WTC11 (cell line): ENCODE measurements at places on chromosomes 2 and 18. TPM values are rescaled to one million over a fixed set of nuclear protein-coding genes. Genes with fewer than 3 reads are reported as not detected.

DNA sequence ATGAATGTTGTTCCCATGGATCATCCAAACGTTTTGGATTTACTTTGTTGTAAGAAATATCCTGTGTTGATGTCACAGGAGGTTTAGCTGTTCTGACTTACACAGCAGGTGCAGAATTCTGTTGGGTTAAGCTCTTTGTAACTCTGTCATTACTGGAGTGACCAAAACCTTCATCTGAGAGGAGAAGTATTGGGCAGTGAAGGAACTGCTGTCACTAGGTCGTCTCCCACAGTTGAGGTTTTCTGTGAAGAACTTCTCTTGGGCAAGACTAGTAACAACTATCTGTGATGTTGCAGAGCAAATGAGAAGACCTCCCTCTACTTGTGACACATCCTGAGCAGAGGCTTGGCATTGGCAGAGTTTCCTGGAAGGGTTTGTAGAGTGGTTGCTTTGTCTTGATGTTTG lies 2.9 kb downstream of the SPTBN1 start:
- no peak for DNase-seq

- DNase-seq: no peak
Observed at GRCh38 chr2:191923652-191923997, 76.7 kb upstream of the CAVIN2 start.

- no peak for DNase-seq
Observed at GRCh38 chr2:152598975-152599759, 118.1 kb downstream of the PRPF40A start.

Gene COL4A4
- 1.9 to 3.1 TPM (median 1.9 TPM) in 3 replicates for total RNA-seq

Gene OXER1
- total RNA-seq: 2.6 to 2.7 TPM (median 2.7 TPM) in 3 replicates

Gene CYTIP
- total RNA-seq: 0.66 to 1.2 TPM (median 0.89 TPM) in 3 replicates

Gene CDH19
- total RNA-seq: 0.07 to 0.14 TPM in 2 of 3 replicates, not detected in the other

- no peak for DNase-seq
Observed at GRCh38 chr18:30763902-30764350, 278.6 kb downstream of the DSC3 start.

Gene TMEM18
- 23.9 to 27.4 TPM (median 24.0 TPM) in 3 replicates for total RNA-seq

DNA sequence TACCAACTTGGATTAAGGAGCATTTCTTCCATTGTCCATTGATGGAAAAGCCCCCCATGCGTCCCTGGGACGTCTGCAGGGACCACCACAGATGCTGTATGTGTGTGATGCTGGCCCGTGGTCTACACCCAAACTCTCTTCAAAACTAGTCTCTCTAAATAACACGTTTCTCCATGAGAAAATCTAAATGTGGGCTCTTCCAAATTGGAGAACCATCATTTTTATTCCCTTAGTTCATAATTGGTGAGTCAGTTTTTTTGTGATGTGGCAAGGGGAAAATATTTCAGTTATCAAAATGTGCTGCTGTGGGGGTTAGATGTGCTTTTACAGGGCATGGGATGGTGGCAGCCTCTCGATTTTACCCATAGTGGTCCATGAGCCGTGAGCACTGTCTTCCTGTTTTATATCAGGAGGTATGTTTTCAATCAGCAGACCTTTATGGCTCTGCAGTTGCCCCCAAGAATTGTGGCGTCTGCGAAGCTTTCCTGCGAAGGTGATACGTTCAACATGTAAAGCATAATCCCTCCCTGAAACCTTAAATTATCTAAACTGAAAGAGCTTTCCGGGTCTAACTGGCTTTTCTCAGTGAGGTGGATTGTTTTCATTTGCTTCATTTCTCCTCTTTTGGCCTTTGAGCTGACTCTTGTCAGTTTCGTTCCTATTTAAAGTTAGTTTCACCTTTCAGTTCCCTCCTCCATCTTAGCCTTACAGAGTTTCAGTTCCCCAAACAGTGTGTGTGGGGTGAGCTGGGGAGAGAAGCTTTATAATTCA lies 78.4 kb downstream of the SETBP1 start:
- DNase-seq: no peak

Gene VAMP5
- 6.3 to 7.4 TPM (median 7.0 TPM) in 3 replicates for total RNA-seq

Gene AQP12A
- not detected in 3 replicates for total RNA-seq

GRCh38 chr18:4016391-4017049 lies 438.6 kb downstream of the DLGAP1 start:
- DNase-seq: no peak

Gene RNF152
- 2.6 to 3.7 TPM (median 2.8 TPM) in 3 replicates for total RNA-seq

GRCh38 chr2:218317303-218317630 lies 25.0 kb upstream of the TMBIM1 start:
- no peak for DNase-seq

DNA sequence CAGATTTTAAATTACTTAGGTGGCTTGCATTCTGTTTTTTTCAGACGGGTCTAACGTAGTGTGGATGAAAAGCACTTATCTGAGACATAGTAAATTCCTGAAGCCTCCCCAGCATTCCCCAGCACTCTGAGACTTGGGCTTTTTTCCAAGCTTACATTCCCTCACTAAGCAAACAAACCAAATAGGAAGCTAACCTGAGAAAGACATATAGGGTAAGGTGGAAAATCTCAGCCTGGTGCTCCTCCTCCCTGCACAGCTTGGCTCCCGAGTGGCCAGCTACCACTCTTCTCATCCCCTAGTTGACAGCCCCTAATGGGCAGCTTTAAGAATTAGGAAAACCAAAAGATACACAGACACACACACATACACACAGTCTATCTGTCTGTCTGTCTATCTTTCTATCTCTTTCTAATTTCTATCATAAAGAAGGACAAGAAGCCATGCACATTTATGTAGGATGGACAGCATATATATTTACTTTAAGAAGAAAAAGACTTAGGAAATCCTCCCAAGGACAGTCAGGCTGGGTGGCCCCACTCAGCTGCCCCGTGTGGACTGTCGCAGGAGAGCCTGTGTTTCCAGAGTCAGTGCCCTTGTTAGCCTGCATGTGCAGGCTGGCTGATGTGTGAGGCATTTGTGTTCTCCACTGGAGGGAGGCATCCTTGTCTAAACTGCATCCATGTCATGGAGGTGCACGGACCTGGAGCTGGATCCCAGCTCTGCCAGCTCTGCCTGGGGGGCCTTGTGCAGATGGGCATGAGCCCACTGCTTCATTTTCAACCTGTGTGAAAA lies 8.2 kb downstream of the CNNM3 start:
- no peak for DNase-seq

- DNase-seq: no peak
Observed at GRCh38 chr18:56575819-56576663, 62.4 kb downstream of the TXNL1 start.

Gene MAPK4
- total RNA-seq: 3.0 to 4.2 TPM (median 3.3 TPM) in 3 replicates

Gene RTP5
- total RNA-seq: not detected in 3 replicates

Gene C2orf72
- total RNA-seq: 1.3 to 2.8 TPM (median 1.7 TPM) in 3 replicates

DNA sequence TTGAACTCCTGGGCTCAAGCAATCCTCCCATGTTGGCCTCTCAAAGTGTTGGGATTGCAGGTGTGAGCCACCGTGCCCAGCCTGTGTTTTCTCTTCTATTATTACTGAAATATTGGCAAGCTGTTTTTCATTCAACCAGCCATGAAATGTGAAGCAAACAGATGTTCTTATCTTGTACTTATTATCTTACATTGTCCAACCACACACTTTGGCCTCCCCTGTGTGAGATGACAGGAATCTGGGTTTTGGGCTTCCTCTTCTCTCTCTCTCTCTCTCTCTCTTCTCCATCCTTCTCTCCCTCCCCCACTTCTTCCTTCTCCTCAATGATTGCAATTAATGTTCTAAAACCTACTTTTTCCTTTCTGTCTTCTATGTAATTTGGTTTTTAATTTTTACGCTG lies 33.1 kb downstream of the RAMP1 start:
- no peak for DNase-seq

DNA sequence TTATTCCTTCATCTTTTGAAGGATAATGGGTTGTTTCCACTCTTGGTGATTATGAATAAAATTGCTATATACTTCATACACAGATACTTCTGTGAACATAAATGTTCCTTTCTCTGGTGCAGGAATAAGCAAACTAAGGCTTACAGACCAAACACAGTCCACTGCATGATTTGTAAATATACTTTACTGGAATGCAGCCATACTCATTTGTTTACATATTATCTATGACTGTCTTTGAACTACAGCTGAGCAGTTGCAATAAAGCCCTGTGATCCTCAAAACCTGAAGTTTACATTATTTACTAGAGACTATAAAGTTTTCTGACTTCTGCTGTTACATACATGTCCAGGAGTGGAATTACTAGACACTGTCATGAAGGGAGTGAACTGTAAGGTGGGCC lies 381.0 kb upstream of the CNTNAP5 start:
- no peak for DNase-seq

DNA sequence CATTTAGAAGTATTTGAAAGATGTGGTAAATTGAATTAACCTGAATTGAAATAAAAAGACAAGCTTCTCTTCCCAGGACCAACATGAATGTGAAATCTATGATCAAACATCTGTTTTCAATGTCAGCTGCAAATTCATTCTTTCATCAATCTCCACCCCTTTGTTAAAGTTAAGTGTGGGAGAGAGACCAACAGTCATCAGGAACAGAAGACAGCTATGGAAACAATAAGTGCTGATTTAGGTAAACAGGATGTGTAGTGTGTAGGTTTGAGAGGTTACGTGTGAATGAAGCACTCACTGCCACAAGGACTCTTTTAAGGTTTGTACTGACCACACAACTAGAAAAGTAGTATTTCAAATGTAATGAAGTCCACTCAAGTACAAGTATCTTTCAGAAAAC lies 1659.8 kb upstream of the CELF4 start:
- DNase-seq: no peak

Gene MAP3K19
- not detected in 3 replicates for total RNA-seq

DNA sequence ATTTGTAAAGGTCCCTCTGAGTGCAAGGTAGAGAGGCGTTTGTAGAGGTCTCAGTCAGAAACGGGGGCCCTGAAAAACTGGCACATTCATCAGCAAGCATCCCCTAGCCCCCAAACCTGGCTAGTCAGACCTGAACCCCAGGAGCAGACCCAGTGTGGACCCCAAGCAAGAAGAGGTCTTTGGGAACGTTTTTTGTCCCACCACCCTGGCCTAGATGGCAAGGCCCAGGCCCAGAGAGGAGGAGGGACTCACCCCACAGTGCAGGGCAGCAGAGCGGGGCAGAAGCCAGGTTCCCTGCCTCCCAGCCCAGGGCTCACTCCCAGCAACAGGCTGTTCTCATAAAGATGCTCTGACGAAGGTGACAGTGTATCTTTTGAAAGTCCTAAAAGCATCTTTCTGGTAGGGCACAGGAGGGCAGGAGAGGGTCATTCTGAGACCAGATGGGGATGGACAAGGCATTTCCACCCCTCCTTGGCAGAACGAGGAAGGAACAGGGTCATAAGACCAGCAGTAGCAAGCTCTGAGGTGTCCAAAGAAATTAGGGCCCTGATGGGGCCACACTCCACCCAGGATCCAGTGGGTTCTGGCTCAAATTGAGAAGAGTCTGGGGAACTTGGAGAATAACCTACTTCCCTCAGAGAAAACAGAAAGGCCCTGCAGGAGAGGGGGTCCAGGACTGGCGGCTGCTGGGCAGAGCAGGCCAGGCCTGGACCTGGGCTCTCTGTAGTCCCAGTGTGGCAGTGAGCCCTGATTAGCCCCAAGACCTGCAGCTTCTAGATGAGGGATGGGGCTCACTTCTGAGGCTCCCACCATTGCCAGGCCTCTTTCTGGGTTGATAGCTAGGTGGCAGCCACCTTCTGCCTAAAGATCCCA lies 18.2 kb downstream of the ADRA2B start:
- peak; percentile 7 for DNase-seq

Gene RAB6C
- total RNA-seq: 0.07 to 0.09 TPM (median 0.07 TPM) in 3 replicates

GRCh38 chr2:200624658-200625057 lies 38.8 kb downstream of the AOX1 start:
- no peak for DNase-seq

GRCh38 chr18:48476550-48476917 lies 62.3 kb upstream of the CTIF start:
- DNase-seq: no peak

DNA sequence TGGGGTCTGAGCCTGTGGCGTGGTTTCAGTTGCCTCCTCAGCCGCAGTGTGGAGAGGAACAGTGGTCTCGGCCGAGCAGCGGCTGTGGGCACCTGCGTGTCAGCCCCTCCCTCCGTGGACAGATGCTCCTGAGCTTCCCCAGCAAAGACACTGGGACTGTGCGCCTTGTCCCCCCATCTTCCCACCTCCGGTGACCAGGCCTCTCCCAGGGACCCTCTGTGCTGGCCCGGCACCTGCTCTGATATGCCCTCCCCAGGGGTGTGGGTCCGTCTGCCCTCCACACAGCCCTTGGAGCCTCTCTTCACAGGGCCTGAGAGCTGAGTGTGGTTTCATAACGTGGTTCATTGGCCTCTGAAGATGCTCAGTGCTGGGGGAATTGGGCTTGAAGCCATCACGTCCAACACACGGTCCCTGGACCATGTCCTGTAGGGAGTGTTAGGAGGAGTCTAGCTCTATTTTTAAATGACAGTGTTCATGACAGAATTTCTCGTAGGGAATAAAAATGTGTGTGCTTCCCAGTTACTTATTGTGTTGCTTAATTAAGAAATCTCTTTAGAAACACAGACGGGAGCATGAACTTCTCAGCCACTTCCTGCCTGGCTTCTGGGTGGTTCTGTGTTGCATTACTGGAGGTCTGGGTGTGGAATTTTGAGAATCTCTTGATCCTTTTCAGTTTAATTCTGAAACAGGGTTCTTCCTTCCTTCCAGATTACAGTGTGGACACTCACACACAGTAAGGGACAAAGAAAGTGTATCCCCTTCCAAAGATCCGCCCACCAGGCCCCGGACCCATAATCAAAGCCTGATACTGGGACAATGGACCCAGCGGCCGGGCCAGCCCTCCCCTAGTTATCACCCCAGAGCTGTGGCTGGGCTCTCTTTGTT lies 110.7 kb downstream of the NFATC1 start:
- no peak for DNase-seq
